ENCODE measurements at places on chromosomes 6 and 20.

- peak; percentile 15 for DNase-seq
Measured at GRCh38 chr6:106514583-106514885, 114.8 kb downstream of the RTN4IP1 start.

DNA sequence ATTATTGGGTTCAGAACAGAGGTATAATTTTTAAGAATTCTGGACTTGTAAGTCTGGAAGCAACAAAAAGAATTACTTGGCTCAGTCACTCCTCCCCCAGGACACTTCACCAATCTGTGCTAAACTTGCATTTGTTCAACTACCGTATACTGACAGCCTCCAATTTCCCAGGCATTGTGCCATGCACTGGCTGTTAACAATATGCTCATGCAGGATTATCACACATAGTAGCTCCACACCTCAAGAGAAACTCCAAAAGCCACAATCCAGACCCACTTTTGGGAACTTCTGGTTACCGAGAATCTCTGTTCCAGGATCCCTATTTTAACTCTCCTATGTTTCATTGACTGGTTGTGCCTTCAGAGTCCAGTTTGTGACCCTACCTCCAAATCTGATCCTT, 7.7 kb downstream of the ADGRF1 start:
- no peak for DNase-seq

- DNase-seq = no peak
Measured at GRCh38 chr6:75550544-75551167, 51.0 kb upstream of the SENP6 start.

GRCh38 chr6:110296241-110297025, 61.7 kb downstream of the METTL24 start:
- no peak for DNase-seq

DNA sequence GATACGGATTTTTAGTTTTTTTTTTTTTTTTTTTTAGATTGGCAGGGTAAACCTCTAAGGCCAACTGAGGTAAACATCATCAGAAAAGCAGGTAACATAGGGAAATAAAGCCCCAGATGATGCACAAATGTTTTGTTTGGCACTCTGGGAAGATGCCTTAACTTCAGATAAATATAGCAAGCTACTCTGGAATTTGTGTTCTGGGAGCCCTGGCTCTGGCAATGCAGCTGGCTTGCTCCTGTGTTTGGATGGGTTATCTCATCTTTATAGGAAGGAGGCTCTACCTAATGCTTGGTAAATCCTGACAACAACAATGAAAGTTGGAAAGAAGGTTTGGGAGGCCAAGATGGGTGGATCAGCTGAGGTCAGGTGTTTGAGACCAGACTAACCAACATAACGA, 77.4 kb downstream of the GFOD1 start:
- no peak for DNase-seq

DNA sequence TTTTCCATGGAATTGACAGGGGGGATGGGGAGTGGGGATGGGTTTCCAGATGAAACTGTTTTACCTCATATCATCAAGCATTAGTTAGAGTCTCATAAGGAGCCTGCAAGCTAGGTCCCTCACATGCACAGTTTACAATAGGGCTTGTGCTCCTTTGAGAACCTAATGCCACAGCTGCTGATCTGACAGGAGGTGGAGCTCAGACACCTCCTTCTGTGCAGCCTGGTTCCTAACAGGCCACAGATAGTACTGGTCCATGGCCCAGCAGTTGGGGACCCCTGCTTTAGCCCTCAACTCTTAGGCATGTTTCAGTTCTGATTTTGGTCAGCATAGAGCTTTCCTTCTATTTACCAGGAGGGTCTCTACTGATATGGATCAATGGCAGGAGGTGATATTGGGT, 251.6 kb downstream of the LAMA2 start:
- no peak for DNase-seq

All from NCI-H2029 (cell line).